ENCODE measurements at places on chromosomes 13 and 19. TPM values are rescaled to one million over a fixed set of nuclear protein-coding genes. Genes with fewer than 3 reads are reported as not detected.
A peak's percentile ranks its signal among the peaks of the same experiment; 100 is the strongest.

Gene LGALS7
- 0.84 TPM for polyA plus RNA-seq

Gene LGALS7B
- polyA plus RNA-seq, result not detected

Gene CRB3
- not detected for polyA plus RNA-seq

Gene ZSWIM4
- 1.2 TPM for polyA plus RNA-seq

Gene CACNG6
- not detected for polyA plus RNA-seq

Gene SCEL
- polyA plus RNA-seq, result not detected

DNA sequence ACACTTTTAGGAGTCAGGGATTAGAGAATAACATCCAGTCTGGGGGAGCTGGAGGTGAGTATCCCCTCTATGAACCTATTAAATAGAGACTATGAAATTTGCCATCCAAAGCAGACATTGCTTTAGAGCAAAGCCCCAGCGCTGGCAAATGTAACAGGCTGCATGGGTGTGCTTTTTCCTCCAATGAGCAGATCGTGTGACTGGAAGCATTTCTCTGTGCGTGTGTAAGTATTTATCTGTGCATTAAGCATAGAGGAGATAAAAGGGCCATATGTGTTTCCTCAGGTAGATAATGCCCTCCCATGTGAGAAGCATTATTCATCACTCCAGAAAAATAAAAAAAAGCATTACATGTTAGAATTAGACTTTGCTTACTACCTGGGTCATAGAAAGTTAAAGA, 924 bp downstream of the TNFSF13B start:
- no peak for DNase-seq

DNA sequence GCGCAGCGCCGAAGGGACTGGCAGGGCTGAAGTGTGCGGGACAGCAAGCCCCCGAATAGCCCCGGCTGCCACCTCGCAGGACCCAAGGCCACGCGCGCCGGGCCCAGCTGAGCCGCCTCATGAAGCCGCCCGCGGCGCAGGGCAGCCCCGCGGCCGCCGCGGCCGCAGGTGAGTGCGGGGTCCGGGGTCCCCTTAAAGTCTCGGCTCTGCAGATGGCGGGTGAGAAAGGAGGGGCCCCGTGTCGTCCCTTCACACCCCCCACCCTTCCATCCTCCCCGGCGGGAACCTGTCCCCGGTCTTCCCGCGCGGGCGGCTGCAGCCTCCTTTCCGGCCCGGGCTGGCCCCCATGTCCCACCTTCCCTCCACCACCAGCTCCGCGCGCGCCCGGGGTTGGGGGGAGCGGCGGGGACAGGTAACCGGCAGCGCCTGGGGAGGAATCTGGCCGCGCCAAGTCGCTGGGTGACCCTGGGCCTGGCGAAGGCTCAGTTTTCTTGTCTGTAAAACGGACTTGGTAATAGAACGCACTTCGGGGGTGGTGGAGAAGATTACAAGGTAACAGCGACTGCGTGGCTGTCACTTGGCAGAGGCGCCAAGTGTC, 338 bp downstream of the RGCC start:
- DNase-seq, result no peak

GRCh38 chr13:44131069-44131614, 242.5 kb upstream of the SERP2 start:
- no peak for DNase-seq

- DNase-seq, result no peak
These were observed 21.2 kb upstream of the SCEL start for GRCh38 chr13:77514336-77514726.

DNA sequence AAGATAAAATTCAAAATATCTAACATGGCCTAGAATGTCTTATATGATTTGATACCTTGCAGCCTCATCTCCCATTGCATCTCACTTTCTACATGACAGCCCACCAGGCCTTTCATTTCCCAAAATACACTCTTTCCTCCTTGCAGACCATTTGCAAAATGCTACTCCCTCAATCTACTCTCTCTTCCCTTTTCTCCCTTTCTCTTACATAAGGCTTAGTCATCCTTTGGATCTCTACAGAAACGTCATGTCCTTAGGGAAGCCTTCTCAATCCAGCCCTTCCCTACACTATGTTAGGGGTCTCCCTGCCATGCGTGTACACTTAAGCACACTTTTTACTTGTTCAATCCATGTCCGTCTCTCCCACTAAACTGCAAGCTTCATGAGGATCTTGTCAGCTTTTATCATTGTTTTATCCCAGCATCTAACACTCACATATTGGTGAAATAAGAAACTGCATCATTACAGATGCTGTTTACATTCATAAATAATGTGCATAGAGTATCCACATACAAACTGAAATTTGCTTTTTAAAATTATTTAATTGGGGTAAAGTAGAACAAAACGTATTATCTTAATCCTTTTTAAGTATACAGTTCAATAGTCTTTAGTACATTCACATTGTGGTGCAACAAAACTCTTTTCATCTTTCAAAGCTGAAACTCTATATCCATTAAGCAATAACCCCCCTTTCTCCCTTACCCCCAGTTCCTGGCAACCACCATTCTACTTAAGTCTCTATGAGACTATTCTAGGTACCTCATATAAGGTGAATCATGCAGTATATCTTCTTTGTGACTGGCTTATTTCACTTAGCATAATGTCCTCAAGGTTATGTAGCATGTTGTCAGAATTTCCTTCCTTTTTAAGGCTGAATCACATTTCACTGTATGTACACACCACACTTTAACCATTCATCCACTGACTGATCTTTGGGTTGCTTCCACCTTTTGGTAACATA, 11.5 kb upstream of the WBP4 start:
- no peak for DNase-seq

GRCh38 chr13:49694446-49694845, 3.2 kb upstream of the EBPL start:
- DNase-seq, result no peak

GRCh38 chr19:47445937-47446402, 25.7 kb downstream of the SLC8A2 start:
- peak; percentile 33 for DNase-seq

GRCh38 chr19:45660636-45661035, 7.4 kb upstream of the GIPR start:
- DNase-seq, result no peak

DNA sequence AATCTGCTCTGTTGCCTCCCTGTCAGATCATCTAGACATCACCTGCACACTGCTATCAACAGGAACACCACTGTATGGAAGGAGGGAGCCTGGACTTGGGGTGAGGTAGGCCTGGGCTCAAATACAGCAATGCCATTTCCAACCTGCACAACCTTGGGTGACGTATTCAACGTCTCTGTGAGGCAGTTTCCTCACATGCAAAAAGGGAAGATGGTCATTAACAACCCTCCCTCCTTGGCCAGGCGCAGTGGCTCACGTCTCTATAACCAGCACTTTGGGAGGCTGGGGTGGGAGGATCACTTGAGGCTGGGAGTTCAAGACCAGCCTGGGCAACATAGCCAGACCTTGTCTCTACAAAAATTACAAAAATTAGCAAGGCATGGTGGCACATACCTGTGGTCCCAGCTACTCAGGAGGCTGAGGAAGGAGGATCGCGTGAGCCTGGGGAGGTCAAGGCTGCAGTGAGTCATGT, 13.1 kb downstream of the XRCC1 start:
- DNase-seq, result no peak

Measured in ovary (tissue), 10 donors.